Regular cardiac myocyte (primary cell): ENCODE measurements at places on chromosomes 6 and 20. TPM values are rescaled to one million over a fixed set of nuclear protein-coding genes. Genes with fewer than 3 reads are reported as not detected.

Gene HCK
- total RNA-seq = not detected in 2 replicates

Gene DSP
- total RNA-seq = 17.4 and 27.3 TPM in 2 replicates

Gene CALHM5
- total RNA-seq = 11.7 and 17.2 TPM in 2 replicates

Gene HSP90AB1
- 531 and 1,246 TPM in 2 replicates for total RNA-seq

Gene NKAIN2
- total RNA-seq = under 0.01 TPM in 1 of 2 replicates, not detected in the other

Gene C20orf202
- total RNA-seq = not detected in 2 replicates

Gene HINT3
- 18.0 and 36.9 TPM in 2 replicates for total RNA-seq

Gene TINAG
- total RNA-seq = not detected in 2 replicates

Gene RSPO4
- total RNA-seq = not detected in 2 replicates

Gene PAK1IP1
- 17.5 and 28.0 TPM in 2 replicates for total RNA-seq

Gene NMBR
- total RNA-seq = under 0.01 and 0.28 TPM in 2 replicates

Gene VARS1
- total RNA-seq = 32.4 and 91.3 TPM in 2 replicates

Gene ELMO2
- total RNA-seq = 32.1 and 38.3 TPM in 2 replicates

Gene EYS
- total RNA-seq = under 0.01 TPM in 2 replicates

Gene TNFAIP3
- 36.0 and 47.9 TPM in 2 replicates for total RNA-seq

Gene UCKL1
- total RNA-seq = 13.5 and 25.9 TPM in 2 replicates

Gene PANK2
- total RNA-seq = 60.0 and 63.1 TPM in 2 replicates

Gene NKX2-4
- total RNA-seq = not detected in 2 replicates

Gene R3HDML
- not detected in 2 replicates for total RNA-seq

Gene FOXC1
- 2.3 and 2.8 TPM in 2 replicates for total RNA-seq

Gene OPRL1
- total RNA-seq = 0.19 and 2.0 TPM in 2 replicates

Gene HCRTR2
- not detected in 2 replicates for total RNA-seq

Gene TGIF2
- 5.6 and 5.8 TPM in 2 replicates for total RNA-seq

Gene BPIFB4
- total RNA-seq = not detected in 2 replicates

Gene MCCD1
- total RNA-seq = not detected in 2 replicates

Gene PNPLA1
- not detected in 2 replicates for total RNA-seq

Gene LRFN2
- not detected in 2 replicates for total RNA-seq

Gene TBPL1
- 28.2 and 29.0 TPM in 2 replicates for total RNA-seq

Gene SH3BGRL2
- total RNA-seq = 2.1 and 3.7 TPM in 2 replicates

Gene PTCRA
- 0.19 TPM in 1 of 2 replicates, not detected in the other for total RNA-seq

Gene UST
- total RNA-seq = 11.1 and 26.8 TPM in 2 replicates

Gene CRIP3
- not detected in 2 replicates for total RNA-seq

Gene HS3ST5
- total RNA-seq = not detected in 2 replicates

Gene MTCH1
- 300 and 305 TPM in 2 replicates for total RNA-seq

Gene POM121L2
- not detected in 2 replicates for total RNA-seq

Gene HLA-DOB
- under 0.01 and 0.28 TPM in 2 replicates for total RNA-seq

Gene WFDC12
- total RNA-seq = 0.28 TPM in 1 of 2 replicates, not detected in the other

Gene TMEM151B
- not detected in 2 replicates for total RNA-seq

Gene HBS1L
- total RNA-seq = 111 and 146 TPM in 2 replicates

Gene POU5F1
- 0.38 and 3.4 TPM in 2 replicates for total RNA-seq

Gene C20orf141
- total RNA-seq = not detected in 2 replicates

Gene CST5
- total RNA-seq = not detected in 2 replicates

Gene FILIP1
- total RNA-seq = 0.58 and 2.5 TPM in 2 replicates

Gene CD93
- 2.8 and 3.1 TPM in 2 replicates for total RNA-seq

Gene PXDC1
- total RNA-seq = 50.8 and 82.9 TPM in 2 replicates

Gene FAM110A
- 0.85 and 2.9 TPM in 2 replicates for total RNA-seq

Gene GCNT2
- total RNA-seq = 0.19 and 1.4 TPM in 2 replicates

Gene ADRM1
- total RNA-seq = 82.3 and 123 TPM in 2 replicates
